COLO829 (cell line): ENCODE measurements at places on chromosomes 12 and 14.

GRCh38 chr14:88143810-88144209, 138.9 kb downstream of the GPR65 start:
- no peak for DNase-seq

DNA sequence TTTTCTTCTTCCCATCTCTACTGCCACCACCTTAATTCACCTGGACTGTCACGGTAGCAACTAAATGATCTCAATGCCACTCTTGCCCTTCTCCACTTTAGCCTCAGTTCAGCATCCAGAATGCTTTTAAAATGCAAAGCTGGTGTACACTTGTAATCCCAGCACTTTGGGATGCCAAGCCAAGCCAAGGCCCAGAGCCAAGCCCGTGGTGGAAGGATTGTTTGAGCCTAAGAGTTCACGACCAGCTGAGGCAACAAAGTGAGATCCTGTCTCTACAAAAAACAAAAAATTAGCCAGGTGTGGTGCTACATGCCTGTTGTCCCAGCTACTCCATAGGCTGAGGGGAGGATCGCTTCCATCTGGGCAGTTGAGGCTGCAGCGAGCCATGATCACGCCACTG, 5.9 kb downstream of the CIPC start:
- no peak for DNase-seq

GRCh38 chr12:65307169-65307501, 28.7 kb downstream of the MSRB3 start:
- no peak for DNase-seq

DNA sequence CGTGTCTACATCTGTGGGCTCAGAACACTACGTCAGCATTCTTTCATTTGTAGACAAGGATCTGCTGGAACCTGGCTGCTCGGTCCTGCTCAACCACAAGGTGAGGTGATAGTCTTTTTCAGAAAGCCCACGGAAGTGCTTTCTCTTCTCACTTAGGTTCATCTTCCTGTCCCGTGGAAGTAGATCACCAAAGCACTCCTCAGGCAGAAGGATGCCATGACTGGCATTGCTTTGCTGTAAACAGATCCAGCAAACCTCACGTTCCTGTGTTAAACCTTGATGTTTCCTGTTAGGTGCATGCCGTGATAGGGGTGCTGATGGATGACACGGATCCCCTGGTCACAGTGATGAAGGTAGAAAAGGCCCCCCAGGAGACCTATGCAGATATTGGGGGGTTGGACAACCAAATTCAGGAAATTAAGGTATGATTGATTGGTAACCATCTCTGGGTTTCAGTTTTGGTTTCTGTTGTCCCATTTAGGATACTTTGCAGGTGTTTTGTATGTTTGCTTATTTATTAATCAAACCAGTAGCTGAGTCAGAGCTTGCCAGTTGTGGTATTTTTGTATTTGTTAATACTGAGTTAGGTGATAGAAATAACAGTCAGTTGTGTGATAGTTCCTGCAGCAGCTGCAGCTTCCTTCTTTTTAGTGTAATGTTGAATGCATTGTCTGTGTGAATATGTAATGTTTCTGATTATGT, 7.5 kb downstream of the PSMC1 start:
- DNase-seq = no peak

DNA sequence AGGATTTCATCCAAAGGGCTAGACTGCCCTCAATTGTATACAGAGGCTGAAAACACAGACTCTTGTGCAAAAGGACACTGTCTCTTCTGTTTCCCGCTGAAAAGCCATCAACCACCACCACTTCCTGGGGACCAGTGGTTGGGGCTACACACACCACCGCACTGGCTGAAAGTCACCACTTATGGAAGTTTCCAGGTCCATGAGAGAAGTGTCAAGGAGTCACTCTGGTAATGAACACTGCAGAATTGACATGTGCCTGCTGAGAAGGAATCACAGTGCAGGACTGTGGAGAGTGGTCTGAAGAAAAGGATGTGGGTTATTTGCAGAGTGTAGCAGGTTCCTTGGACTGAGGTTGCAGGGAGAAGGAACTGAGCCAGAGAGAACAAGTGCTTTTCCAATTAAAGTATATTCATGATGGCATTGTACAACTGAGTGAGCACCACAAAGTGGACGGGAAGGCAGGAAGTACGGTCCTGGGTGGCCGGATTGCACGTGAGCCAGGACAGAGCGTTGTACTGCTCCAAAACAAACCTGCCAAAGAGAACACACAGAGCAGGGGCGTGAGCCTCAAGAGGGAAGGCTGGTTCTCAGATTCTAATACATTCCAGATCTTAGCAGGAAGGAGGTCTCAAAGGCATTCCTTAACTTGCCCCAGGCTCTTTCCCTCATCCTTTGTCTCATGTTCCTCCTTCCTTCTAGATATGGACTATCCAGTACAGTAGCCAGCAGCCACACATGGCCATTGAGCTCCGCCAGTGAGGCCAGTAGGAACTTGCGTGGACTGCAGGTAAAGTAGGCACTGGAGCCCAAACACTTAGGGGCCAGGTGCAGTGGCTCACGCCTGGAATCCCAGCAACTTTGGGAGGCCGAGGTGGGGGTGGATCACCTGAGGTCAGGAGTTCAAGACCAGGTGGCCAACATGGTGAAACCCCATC, 316.4 kb downstream of the MED13L start:
- no peak for DNase-seq

DNA sequence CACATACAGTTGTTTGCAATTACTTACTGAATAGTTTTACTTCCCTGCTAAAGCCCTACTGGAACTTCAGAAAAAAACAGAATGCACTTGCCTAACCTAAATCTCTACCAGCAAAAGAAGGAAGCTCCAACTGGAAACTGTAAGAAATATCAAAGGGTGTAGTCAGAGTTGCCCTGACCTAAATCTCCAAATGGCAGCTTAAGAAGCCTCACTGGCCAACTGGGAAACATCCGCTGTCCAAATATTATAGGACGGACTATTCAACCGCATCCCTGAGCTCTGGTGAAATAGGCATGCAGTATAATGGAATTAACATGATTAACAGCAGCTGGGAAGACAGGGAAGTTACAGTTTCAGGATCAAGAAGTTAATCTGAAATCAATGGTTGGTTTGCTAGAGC, 24.3 kb downstream of the ANAPC7 start:
- no peak for DNase-seq

DNA sequence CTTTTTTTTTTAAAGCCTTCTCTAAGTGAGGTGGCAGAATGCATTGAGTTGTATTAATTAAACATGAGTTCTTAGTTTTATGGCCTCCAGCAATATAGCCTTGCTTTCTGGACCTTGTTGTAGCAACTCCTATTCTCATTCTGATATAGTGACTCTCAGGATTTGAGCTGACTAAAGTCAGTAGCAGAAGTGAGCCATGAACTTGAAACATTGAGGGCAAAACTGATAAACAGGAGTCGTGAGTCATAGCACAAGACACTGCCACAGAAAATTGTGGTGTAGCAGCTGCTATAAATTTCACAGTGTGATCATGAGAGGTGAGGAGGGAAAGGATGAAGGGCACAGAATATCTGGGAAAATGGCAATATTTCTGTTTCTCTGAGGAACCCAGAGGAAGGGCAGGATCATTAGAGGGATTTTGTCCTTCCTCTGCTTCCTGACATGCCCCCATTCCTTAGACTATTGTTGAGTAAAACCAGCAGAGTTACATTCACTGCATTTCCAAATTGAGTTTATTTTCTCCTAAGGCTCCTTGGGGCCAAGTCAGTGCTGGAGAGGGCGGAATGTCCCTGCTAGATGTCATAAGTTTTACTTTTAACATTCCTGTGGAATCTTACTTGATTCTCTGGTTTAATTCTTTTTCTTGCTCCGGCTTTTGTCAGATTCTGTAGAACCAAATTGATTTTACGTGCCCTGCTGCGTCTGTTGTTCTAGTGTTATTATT, 7.5 kb downstream of the KLRG1 start:
- DNase-seq = no peak

DNA sequence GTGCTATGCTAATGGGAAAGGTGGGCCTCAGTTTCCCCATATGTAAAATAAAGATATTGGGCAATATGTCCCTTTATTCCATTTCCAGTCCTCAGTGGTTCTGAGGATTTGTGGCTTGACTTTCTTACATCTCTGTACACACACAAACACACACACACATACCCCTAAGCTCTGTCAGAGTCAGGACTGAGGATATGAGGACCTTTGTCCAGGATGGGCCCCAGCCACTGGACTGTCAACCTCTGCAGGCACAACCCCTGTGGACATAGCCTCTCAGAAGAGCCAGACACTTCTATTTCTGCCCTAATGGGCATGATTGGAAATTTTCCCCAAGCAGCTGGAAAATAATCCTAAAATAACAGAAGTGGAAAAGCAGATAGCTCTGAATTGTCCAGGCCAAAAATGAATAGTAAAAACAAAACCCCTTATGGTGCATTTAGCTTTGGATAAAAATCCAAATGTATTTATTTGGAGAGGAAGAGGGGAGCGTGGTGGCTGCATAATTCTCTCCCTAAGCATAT, 50.2 kb downstream of the RIN3 start:
- DNase-seq = no peak

GRCh38 chr14:94306047-94306978, 13.2 kb upstream of the SERPINA10 start:
- no peak for DNase-seq

DNA sequence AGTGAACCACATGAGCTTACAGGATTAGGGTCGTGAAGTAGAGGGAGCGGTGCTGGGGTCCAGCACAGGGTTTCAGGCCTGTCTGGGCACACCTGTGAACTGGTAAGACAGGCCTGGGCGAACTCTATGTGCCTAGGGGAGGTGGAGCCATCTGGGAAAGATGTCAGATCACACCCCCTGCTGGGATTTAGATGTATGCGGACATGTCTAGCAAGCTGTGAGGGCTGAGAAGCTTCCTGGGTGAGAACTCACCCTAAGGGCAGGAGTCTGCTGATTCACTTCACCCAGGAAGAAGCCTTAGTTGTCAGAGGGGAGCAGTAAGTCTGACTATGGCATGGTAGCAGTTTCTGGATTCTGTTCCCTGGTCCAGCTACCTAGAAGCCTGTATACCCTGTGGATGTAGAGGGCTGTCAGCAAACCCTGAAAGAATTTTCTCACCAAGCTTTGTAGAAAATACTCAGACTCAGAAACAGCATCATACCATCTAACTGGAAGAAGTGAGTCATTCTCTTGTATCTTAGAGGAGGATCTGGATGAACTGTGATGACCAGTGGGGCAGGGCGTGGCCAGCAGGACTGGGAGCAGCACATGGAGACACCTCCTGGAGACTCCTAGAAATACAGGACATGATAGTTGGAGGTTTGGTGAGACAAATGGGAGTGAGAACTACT, 11.2 kb upstream of the PYGL start:
- peak; percentile 98 for DNase-seq

DNA sequence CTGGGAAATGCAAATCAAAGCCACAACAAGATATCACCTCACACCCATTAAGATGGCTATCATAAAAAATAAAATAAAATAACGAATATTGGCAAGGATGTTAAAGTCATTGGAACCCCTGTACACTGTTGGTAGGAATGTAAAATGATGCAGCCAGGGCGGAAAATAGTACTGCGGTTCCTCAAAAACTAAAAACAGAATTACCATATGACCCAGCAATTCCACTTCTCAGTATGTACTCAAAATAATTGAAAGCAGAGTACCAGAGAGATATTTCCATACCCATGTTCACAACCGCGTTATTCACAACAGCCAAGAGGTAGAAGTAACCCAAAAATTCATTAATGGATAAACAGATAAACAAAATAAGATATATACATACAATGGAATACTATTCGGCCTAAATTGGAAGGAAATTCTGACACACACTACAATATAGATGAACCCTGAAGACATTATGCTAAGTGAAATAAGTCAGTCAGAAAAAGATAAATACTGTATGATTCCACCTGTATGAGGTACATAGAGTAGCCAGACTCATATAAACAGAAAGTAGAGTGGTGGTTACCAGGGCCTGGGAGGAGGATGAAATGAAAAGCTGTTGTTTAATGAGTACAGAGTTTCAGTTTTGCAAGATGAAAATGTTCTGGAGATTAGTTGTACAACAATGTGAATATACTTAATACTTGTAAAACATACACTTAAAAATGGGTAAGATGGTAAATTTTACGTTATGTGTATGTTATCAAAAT, 84.6 kb downstream of the TXNDC16 start:
- no peak for DNase-seq

DNA sequence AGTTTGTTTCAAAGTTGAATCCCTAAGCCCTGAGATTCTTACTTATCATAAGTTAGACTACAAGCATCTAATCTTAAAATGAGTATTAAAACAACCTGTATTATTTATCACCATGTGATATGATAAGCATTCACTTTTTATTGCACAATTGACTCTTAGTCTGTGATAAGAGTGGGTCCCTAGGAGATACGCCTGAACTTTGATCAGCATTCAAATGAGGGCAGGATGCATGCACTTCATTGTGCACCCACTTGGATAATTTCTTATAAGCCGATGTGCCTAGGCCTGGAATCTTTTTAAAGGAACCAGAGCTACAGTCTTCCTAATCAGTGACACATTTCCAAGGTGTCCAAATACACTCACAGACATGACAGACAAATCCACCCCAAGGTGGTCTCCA, 31.4 kb upstream of the SPTLC2 start:
- DNase-seq = no peak

GRCh38 chr12:115891556-115892164, 385.8 kb downstream of the MED13L start:
- no peak for DNase-seq

DNA sequence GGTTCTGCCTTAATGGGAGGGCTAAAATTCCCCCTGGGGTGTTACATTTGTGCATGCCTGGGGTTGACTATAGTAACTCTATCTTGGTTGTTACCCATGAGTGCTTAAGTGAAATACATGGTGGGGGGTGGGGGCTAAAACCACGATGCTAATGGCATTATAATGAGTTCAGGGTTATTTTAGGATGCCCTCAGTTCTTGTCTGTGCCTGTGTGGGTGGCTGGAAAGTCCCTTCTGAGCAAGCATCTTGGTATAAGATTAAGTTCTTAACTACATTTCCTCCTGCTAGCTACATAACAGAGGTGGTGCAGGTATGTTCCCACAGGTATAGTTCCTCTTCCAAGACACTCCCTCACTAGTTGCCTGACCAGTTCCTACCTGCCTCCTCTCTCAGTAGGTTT, 822.3 kb downstream of the LRFN5 start:
- DNase-seq = no peak

- DNase-seq = peak; percentile 4
Measured at GRCh38 chr12:22935090-22935489, 310.1 kb downstream of the ETNK1 start.

DNA sequence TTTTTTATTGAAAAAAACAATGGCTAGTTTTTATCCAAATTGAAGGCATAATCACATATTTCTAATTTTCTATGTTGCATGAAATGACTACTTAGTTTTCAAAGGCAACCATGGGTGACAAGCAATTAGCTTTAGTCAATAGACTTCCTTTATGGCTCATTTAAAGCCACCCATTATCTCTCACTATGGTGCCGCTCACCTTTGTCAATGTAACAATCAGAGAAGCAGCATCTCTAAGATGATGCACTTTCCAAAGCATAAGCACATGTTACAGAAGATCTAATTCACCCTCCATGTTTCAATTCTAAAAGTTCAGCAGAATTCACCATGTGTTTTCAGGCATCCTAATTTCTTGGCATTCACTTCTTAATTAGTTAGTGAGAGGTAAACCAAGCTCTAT, 166.6 kb upstream of the RPL10L start:
- DNase-seq = no peak
